ENCODE measurements at places on chromosomes 1 and 21. TPM values are rescaled to one million over a fixed set of nuclear protein-coding genes. Genes with fewer than 3 reads are reported as not detected.

DNA sequence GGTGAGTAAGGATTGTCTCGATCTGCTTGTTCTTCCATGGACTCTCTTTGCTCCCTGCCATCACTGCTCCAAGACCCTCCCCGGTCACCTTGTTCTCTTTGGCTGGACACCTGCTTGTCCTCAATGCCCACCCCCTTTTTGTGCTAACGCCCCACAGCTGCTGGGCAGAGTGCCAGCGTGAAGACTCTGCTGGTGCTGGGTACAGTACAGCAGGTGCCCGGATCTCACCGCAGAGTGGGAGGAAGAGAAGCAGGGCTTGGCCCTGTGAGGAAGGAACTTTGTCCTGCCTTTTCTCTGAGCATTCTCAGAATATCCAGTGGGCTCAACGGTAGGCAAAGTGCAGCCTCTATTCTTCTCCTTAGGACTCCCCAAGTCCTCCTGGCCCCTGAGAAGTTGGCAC lies 90.1 kb downstream of the PLXNA2 start:
- no peak overlapping the region for H3K4me3 ChIP-seq
- H3K36me3 ChIP-seq, result no peaks in the 10 kb centered on the region
- no peak for DNase-seq

GRCh38 chr1:33121728-33122127 lies 40.8 kb downstream of the AZIN2 start:
- no peaks in the 10 kb centered on the region for H3K36me3 ChIP-seq
- H3K27me3 ChIP-seq, result no peaks in the 10 kb centered on the region
- DNase-seq, result peak; percentile 2
- H3K4me1 ChIP-seq, result peaks cover 6% of the 10 kb centered on the region
- no peak overlapping the region for H3K27ac ChIP-seq
- no peak overlapping the region for H3K4me3 ChIP-seq

GRCh38 chr1:246280551-246280950 lies 226.5 kb downstream of the SMYD3 start:
- H3K4me1 ChIP-seq, result no peaks in the 10 kb centered on the region
- no peak overlapping the region for H3K27ac ChIP-seq
- no peak for DNase-seq

DNA sequence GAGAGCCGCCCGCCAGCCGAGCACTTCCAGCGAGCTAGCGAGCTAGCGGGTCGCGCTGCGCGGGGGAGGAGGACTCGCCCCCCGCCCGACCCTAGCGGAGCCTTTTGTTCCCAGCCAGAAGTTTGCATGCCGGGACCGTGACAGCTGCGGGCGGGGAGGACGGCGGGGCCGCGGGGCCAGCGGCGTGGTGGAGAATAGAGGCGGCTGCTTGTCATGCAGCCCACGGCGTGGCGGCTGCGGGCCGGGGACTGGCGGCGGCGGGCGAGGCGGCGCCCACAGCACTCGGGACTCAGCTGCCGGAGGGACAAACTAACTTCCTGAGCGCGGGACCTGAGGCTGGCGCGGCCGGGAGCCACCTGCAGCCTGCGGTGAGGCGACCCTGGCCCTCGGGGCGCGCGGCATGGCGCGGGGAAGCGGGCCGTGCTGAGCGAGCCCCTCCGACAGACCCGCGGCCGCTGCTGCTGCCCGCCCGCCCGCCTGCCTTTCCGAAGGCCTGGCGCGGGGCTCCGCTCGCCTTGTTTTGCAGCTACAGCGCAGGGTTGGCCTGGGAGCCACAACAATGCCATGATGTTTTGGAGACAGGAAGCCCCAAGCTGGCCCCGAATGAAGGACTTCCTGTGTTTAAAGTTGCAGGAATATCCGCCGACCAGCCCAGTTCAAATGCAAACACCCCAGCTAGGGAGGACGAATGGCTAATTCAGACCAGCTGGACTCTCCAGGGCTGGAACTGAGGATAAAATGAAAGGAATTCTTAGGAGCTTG lies 82.2 kb upstream of the BMP8A start:
- peak overlapping the region; percentile 71 for H3K4me3 ChIP-seq
- H3K4me1 ChIP-seq, result peaks cover 28% of the 10 kb centered on the region
- H3K27me3 ChIP-seq, result no peaks in the 10 kb centered on the region
- DNase-seq, result peak; percentile 72
- H3K36me3 ChIP-seq, result no peaks in the 10 kb centered on the region

DNA sequence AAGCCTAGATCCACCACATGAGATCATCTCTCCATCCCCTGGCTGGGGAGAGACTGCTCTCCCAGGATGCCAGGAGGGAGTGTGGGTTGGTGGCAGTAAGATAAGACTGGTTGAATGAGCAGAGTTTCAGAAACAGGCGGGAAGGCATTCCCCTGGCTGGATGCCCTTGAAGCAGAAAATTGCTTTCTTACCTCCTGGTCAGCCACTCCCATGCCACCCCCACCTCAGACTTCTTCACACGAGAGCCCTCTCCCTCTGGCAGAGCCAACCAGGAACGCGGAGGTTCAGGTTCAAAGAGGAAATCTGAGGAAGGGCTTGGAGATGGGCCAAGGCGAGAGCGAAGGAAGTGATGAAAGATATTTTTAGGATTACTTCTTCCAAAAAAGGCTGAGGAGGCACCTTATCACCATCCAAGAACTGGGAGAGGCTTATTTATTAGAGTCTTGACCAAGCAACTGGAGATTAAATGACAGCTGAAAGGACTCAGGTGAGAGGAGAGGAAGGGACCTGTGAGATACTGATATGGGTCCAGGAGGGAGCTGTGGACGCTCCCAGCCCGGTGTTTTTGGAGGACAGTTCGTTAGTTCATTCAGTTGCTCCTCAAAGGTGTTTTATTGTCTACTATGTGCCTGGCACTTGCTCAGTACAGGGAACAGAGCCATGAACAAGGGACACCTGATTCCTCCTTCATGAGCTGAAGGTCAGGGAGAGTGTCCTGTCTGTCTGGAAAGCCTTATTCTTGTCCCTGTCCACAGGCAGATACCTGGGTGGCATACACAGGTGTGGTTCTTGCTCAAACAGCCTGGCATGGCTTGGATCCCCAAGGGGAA lies 18.9 kb upstream of the SLC26A9 start:
- H3K36me3 ChIP-seq, result no peaks in the 10 kb centered on the region
- no peak for DNase-seq
- H3K4me1 ChIP-seq, result no peaks in the 10 kb centered on the region
- no peak overlapping the region for H3K4me3 ChIP-seq

GRCh38 chr1:5465281-5465711 lies 526.9 kb downstream of the NPHP4 start:
- H3K4me3 ChIP-seq, result no peak overlapping the region
- DNase-seq, result no peak
- no peaks in the 10 kb centered on the region for H3K4me1 ChIP-seq
- H3K27me3 ChIP-seq, result no peaks in the 10 kb centered on the region

GRCh38 chr21:43311301-43311817 lies 115.6 kb downstream of the SIK1 start:
- no peak overlapping the region for H3K4me3 ChIP-seq
- H3K27ac ChIP-seq, result no peak overlapping the region
- H3K4me1 ChIP-seq, result no peaks in the 10 kb centered on the region
- no peaks in the 10 kb centered on the region for H3K36me3 ChIP-seq

DNA sequence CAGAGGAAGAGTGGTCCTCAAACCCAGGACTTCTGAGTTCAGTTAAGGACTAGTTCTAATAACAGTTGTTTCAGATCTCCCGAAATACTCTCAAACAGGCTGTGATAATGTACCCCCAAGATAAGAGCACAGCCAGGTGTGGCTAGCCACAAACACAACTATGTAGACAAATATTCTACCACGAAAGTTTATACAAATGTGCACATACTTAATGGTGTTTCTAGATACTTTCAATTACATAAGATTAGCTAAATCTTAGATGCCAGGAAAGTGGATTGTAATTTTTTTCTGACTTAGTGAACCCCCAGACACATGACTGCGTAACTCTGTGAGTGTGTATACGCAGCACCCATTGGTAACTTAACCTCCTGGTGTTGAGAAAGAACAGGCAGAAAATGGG lies 270.0 kb downstream of the USP25 start:
- DNase-seq, result no peak
- H3K27ac ChIP-seq, result no peak overlapping the region
- no peak overlapping the region for H3K4me3 ChIP-seq
- H3K27me3 ChIP-seq, result no peaks in the 10 kb centered on the region
- H3K36me3 ChIP-seq, result no peaks in the 10 kb centered on the region

GRCh38 chr21:37240978-37241377 lies 26.2 kb downstream of the VPS26C start:
- H3K27me3 ChIP-seq, result no peaks in the 10 kb centered on the region

- no peak for DNase-seq
- H3K36me3 ChIP-seq, result no peaks in the 10 kb centered on the region
- H3K27ac ChIP-seq, result peak overlapping the region; percentile 93
- no peaks in the 10 kb centered on the region for H3K27me3 ChIP-seq
- no peak overlapping the region for H3K4me3 ChIP-seq
Observed at GRCh38 chr1:43368646-43369020, 822 bp upstream of the ELOVL1 start.

DNA sequence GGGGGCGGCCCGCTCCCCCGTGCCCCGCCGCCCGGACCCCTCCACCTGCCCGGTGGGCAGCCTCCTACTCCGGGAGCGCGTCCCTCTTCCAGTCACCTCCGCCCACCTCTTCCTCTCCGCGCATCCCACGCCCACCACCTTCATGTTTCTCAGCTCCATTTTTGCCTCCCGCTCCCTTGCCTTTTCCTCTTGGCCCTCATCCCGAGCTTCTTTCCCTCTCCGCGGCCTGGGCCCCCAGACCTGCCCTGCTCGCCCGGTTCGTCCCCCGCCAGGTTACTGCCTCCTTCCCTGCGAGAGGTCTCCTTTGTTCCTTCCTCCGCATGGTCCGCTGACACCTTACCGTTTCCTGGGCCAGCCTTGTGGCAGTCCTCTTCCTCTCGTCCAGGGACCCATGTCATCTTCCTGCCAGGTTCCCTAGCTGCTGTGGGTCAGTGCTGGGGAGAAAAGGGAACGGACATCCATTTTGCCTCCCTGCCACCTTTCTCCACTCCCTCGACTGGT lies 563 bp downstream of the QSOX1 start:
- no peak overlapping the region for H3K27ac ChIP-seq
- no peaks in the 10 kb centered on the region for H3K36me3 ChIP-seq
- no peak for DNase-seq
- peaks cover 13% of the 10 kb centered on the region for H3K4me1 ChIP-seq
- peak overlapping the region; percentile 95 for H3K4me3 ChIP-seq

DNA sequence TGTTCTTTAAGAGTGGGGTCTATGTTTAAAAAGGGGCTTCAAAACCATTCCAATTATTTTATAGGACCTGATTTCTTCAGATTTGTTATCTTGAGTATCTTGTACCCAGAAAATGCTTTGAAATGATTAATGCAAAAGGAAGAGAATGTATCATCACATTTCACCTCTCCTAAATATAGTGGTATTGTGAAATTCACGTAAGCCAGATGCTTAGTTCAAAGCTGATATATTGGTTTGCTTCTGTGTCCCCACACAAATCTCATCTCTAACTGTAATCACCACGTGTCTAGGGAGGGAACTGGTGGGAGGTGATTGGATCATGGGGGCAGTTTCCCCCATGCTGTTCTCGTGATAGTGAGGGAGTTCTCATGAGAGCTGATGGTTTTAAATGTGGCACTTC lies 8.5 kb downstream of the SOAT1 start:
- peaks cover 67% of the 10 kb centered on the region for H3K4me1 ChIP-seq
- DNase-seq, result no peak
- no peak overlapping the region for H3K4me3 ChIP-seq

GRCh38 chr1:8354038-8354437 lies 36.1 kb downstream of the SLC45A1 start:
- H3K4me1 ChIP-seq, result peaks cover 41% of the 10 kb centered on the region
- no peaks in the 10 kb centered on the region for H3K36me3 ChIP-seq
- H3K4me3 ChIP-seq, result no peak overlapping the region
- H3K27ac ChIP-seq, result peak overlapping the region; percentile 81
- no peak for DNase-seq

DNA sequence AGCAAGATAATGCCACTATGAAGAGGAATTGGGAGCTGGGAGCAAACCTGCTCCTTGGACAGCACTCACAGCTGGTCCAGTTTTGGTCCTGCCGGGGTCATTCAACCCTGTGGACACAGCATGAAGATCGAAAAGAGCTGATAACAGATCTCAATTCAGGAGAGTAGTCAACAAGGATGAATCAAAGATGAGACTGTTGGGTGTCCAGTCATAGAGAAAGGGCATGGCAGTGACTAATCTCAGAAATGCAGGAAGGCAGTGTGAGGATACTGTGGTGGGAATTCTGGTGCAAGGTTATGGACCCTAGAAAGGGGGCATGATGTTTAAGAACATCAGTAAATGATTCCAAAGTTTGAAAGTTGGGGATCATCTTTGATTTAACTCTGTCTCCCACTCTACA lies 261.4 kb upstream of the ZP4 start:
- no peaks in the 10 kb centered on the region for H3K4me1 ChIP-seq
- no peak for DNase-seq
- no peak overlapping the region for H3K4me3 ChIP-seq
- H3K36me3 ChIP-seq, result no peaks in the 10 kb centered on the region
- H3K27me3 ChIP-seq, result no peaks in the 10 kb centered on the region

DNA sequence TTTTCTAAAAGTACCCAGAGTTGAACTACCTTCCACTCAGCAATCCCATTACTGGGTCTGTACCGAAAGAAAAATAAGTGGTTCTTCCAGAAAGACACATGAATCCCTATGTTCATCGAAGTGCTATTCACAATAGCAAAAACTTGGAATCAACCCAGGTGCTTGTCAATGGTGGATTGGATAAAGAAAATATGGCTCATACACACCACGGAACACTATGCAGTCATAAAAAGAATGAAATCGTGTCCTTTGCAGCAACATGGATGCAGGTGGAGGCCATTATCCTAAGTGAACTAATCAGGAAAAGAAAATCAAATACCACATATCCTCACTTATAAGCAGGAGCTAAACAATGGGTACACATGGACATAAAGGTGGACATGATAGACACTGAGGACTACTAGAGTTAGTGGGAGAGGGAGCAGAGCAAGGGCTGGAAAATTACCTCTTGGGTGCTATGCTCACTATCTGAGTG lies 32.9 kb upstream of the JUN start:
- no peaks in the 10 kb centered on the region for H3K36me3 ChIP-seq
- no peak for DNase-seq
- peaks cover 11% of the 10 kb centered on the region for H3K4me1 ChIP-seq
- H3K4me3 ChIP-seq, result peak overlapping the region; percentile 58
- peak overlapping the region; percentile 95 for H3K27ac ChIP-seq

Gene PRAMEF4
- polyA plus RNA-seq, result not detected

Gene CD247
- polyA plus RNA-seq, result 0.73 TPM

Gene ANGPTL3
- not detected for polyA plus RNA-seq

Gene TMEM125
- polyA plus RNA-seq, result 1.1 TPM

Gene DNASE2B
- 0.31 TPM for polyA plus RNA-seq

Gene LCE1B
- polyA plus RNA-seq, result not detected

Gene CLDN19
- polyA plus RNA-seq, result not detected

Gene FNDC5
- 67.3 TPM for polyA plus RNA-seq

Gene PCP4L1
- polyA plus RNA-seq, result not detected

All from adrenal gland (tissue), 19 donors.